ENCODE measurements at places on chromosomes 7 and 10.

DNA sequence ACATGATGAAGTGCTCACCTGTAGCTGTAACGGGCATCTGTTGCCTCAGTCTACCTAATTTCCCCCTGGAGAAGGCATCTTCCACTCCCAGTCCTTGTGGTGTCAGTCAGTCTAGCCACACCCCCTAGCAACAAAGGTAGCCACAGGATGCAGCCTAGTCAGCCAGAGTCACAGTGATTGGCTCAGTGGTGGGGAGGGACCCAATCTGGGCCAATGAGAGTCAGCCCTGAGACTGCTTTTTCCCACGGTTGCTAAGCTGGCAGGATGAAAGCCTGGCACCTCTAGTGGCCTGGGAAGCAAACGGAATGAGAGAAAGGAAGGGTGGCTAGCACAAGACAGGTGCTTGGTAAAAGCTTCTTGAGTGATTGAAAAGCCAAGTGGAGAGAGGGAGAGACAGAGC, 118.6 kb downstream of the SH3PXD2A start:
- DNase-seq = no peak

GRCh38 chr10:10677479-10677878, 340.2 kb upstream of the CELF2 start:
- DNase-seq = no peak

GRCh38 chr10:102418622-102419268, at the start of gene PSD:
TSS of gene PSD (minus strand) at chr10:102418785. CDS start at chr10:102417038, 1,747 bp downstream.
- no peak for DNase-seq

DNA sequence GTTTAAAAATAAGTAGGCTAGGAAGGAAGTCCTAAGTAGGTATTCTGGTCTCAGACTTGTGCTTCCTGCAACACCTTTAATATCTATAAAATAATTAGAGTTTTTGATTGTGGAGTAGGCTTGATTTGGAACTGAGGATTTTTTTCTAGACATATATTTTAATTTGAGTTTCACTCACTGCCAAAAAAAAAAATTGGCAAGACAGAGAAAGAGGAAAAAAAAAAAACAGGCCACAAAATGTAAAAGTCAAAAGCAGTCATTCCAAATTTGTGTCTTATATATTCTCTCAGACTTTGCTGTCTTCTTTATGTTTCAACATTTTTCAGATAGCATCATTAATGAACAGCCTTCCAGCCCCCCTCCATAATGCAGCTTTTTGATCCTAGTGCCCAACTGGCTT, 346.1 kb downstream of the NRG3 start:
- DNase-seq = no peak

DNA sequence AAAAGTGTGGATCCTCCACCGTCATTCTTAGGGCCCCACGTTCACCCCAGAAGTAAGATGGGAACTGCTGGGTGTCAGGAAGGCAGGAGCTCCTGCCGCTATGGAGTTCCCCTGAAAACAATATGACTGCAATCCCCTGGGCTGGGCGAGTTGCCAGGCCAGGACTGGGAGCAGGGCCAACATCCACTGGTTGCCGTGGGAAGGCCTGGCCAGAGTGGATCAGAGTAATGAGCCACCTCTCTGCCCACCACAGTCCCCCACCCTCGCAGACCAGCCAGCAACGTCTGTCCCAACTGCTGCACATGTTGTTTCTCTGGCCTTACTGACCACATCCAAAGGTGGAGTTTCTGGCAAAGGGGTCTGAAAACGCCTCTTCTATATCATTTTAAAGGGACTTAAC, 86.6 kb downstream of the STRA8 start:
- DNase-seq = no peak

DNA sequence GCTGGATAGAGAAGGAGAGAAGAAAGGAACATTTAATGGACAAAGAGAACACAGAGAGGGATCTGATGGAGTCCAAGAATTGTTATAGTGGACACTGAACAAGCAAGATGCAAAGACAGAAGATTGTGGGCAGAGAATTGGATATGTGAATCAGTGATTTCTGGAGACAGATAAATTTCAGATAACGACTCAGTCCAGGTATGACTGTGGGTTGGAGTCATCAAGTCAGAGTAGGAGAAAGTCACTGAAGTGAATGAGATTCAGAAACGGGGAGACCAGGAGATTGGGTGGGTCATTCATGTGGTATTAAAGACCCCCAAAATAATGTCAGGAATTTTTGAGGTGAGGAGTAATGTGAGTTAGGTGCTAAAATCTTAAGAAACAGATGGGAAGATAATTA, 23.0 kb downstream of the ASB4 start:
- no peak for DNase-seq

- DNase-seq = no peak
Measured at GRCh38 chr7:2494191-2495130, 18.3 kb upstream of the GRIFIN start.

GRCh38 chr10:124049484-124049883, 43.9 kb downstream of the CHST15 start:
- no peak for DNase-seq

DNA sequence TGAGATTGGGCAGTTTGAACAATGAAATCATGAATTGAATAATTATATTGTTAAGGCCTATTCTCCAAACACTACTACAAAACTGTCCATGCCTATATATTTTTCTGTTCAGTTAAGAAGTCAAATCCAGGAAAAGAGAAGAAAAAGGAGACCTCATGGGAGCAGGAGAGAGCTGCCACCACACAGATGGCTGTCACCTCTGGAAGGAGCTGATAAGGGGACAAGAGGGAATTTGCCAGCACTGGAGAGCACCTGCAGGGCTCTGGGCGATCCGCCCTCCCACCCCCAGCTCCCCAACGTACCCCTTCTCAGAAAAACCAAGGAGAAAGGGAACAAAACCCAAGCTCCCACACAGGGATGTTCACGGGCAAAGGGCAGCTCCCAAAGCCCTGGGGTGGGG, 227.8 kb downstream of the TNS3 start:
- DNase-seq = no peak

GRCh38 chr7:133230591-133231194, 22.2 kb upstream of the EXOC4 start:
- peak; percentile 39 for DNase-seq

DNA sequence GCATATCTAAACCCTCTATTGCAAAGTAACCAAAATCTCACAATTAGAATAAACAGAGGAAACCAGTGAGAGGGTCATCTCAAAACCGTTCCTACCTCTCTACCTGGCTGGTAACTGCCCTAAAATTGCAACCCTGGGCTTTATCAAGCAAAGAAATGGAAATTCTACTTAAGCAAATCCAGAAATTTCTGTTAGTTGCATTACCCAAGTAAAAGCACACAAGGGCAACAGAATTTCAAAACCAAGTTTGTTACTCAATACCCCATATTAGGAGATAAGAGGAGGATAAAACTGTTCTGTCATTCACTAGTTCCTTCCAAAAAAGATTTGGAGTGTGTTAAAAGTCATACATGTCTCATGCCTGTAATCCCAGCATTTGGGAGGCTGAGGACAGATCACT, 195.3 kb downstream of the FAM107B start:
- no peak for DNase-seq

- DNase-seq = peak; percentile 50
Measured at GRCh38 chr10:103659674-103660363, 166.3 kb downstream of the NEURL1 start.

DNA sequence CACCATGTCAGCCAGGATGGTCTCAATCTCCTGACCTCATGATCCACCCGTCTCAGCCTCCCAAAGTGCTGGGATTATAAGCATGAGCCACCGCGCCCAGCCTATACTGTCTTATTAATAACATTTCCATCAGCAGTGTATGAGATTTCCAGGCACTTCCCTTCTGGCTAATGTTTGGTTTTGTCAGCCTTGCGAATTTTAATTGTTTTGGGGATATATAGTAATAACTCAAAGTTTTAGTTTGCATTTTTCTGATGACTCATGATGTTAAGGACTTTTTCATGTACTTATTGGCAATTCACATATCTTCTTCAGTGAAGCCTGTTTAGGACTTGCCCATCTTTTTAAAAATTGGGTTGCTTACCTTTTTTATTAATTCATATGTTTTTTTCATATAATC, 76.0 kb downstream of the TMEM270 start:
- no peak for DNase-seq

- no peak for DNase-seq
Measured at GRCh38 chr10:71746344-71747037, 26.8 kb downstream of the VSIR start.

GRCh38 chr7:70587739-70588138, 544.2 kb upstream of the GALNT17 start:
- no peak for DNase-seq

GRCh38 chr10:86162696-86163400, 203.7 kb downstream of the GRID1 start:
- no peak for DNase-seq

DNA sequence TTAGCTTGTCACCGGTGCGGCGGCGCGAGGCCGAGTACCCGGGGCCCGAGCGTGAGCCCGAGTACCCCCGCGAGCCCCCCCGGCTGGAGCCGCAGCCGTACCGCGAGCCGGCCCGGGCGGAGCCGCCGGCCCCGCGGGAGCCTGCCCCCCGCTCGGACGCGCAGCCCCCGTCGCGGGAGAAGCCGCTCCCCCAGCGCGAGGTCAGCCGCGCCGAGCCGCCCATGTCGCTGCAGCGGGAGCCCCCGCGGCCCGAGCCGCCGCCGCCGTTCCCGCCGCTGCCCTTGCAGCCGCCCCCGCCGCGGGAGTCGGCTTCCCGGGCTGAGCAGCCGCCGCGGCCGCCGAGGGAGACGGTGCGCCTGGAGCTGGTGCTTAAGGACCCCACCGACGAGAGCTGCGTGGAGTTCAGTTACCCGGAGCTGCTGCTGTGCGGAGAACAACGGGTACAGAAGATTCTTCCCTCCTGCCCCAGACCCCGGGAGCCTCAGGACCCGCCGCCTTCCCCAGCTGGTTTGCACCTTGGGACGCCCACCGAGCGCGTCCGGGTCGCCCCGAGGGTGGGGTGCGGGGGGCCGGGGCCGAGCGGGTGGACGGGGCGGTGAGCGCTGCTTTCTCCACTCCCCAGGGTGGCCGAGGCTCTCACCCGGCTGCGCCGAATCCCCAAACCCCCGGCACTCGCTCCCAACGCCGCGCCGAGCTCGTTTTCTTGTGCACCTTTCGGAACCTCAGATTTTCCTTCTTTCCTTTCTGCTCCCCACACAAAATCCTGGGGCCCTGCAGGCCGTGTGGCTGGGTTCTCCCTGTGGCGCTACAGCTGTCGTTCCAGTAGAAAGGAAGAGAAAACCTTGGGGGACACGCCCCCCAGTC, 708 bp downstream of the UBN2 start:
- peak; percentile 25 for DNase-seq

GRCh38 chr7:27173511-27173955, 587 bp downstream of the HOXA10 start:
- no peak for DNase-seq

- DNase-seq = no peak
Measured at GRCh38 chr10:106557951-106558733, 606.4 kb downstream of the SORCS1 start.

DNA sequence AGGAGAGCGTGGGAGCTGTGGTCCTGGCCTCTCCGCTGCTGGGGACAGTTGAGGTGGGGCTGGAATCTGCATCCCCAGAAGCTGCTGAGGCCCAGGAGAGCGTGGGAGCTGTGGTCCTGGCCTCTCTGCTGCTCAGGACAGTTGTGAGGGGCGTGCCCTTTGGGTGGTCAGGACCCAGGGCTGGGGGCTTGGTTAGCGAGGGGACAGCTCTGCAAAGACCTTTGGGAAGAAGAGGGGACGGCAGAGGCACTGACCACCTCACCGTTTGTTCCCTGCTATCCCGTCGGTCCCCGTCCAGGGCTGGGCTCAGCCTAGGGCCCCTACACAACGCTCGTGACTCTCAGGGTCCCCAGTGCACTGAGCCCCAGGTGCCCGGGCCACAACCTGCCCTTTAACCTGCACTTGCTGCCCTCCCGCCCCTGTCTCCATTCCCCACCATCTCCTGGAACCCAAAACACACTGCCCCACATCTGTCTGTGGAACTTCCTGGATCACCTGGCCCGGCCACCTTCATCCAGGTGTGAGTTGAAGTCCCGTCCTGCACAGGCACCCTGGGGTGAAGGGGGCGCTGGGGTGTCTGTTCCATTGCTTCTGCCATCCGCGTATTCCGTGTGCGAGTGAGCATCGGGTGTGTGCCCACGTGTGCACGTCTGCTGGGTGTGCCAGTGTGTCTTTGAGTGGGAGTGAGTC, 14.1 kb downstream of the FOXL3 start:
- DNase-seq = no peak

DNA sequence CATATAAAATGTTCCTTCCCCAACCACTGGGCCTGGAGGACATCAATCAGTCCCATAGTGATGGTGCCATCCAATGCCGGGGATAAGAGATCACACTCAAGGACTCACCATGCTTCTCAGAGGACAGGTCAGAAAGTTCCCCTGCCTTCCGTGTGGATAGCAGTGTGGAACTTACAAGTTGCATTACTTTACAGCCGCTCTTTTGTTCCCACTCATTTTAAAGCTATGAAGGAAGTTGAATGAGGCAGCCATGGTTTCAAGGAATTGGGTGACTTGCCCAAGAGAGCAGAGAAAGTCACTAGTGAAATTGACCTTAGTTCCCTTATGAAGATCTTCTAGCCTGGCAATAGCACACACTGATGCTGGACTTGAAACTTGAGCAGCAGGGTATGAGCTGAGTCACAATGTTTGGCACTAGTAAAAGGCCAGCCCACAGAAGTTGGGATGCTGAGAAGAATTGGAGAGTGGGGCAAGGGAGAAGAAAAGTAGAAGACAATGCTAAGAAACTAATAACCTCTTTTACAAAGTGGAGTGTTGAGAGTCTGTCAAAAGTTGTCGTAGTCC, 78.7 kb downstream of the CXCL12 start:
- DNase-seq = no peak

- DNase-seq = no peak
Measured at GRCh38 chr10:79129361-79129997, 60.7 kb downstream of the ZMIZ1 start.

- DNase-seq = no peak
Measured at GRCh38 chr7:140672382-140673062, at the start of gene ADCK2. TSS of gene ADCK2 (plus strand) at chr7:140672945. CDS start at chr7:140673331, 386 bp downstream.

DNA sequence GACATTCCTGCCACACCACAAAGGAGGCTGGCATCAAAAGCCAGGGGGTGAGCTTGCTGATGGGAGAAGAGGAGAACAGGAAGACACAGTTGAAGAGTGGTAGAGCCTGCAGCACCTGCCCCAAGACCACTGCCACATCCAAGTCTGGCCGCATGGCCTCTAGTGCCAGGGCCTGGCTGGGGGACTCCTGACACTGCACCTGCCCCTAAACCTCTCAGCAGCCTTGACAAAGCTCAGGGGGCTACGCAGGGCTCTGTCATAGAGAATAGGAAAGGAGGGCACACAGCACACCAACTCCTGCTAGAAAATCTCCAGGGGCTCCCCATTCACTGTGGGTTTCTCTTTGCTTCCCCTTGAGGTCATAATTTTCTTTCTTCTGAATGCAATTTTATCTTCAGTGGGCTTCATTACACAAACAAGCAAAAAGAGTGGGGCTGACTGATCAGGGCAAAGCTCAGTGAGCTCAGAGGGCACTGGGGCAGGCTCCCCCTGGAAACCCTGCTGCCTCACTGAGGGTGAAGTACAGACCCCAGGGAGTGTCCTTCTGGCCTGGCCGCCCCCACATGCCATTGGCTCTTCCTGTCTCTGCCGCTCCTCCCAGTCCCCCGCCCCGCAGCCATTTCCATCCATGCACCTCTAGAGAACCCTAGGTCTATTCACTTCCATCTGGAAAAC, 37.2 kb downstream of the VOPP1 start:
- DNase-seq = no peak
